ENCODE measurements at places on chromosomes 6 and 20.
A peak's percentile ranks its signal among the peaks of the same experiment; 100 is the strongest.

DNA sequence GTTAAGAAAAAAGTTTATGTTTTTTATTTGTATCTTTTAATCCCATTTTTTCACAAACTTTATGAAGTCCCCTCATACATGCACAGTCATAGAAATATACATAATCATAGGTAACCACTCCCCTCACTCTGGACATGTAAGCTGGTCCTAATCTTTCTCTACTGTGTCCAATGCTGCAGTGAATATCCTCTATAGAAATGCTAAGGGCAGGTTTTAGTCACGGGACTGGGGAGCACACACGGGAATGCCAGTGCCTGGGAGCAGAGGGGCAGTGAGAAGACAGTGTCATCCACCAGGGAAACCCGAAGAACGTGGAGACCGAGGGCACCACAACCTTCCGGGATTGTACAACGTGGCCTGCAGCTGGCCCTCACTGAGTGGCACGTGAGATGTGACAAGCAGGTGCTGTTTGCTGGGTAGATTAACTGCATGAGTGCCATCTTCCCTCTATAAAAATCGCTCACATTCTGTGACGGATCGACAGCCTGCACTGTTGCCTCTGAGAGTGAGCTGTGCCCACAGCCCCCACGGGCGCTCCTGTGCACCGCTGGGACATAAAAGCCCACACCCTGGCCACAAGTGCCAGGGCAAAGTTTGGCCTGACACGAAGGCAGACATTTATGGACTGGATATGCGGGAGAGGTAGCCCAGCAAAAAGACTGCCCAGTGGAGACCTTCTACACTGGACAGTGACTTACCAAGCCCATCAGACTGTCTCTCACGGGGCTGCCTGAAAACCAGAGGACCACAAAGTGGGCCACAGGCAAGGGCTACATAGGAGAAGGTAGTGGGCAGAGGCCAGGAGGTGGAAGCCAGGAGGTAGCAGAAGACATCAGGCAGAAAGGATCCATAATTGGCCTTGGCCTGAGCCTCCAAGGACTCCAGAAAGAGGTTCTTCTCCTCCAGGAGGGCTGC is 63.2 kb downstream of the FGD2 start:
- no peak for DNase-seq

GRCh38 chr6:151142676-151143075 is 97.1 kb upstream of the AKAP12 start:
- DNase-seq, result no peak

DNA sequence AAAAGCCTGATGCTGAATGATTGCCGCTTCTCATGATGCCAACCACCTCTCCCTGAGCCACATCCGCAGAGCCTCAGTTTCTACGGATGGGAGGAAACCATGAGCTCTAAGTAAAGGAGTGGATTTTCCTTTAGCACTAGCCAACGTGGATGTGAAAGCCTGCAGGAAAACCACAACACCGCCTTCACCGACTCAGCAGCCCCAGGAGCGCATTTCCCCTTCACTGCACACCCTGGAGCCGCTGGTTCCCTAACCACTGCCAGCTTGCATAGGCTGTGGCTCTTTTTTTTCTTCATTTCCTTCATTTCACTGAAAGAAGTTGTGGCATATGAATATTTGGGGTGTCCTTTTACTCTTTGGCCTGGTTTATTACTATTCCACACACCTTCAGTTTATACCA is 50.5 kb upstream of the SSTR4 start:
- no peak for DNase-seq

- no peak for DNase-seq
These were observed 111.7 kb downstream of the PREX1 start for GRCh38 chr20:48716086-48716485.

- DNase-seq, result no peak
These were observed 13.9 kb upstream of the RANBP9 start for GRCh38 chr6:13725570-13725969.

- DNase-seq, result no peak
These were observed 9.0 kb downstream of the TEAD3 start for GRCh38 chr6:35487658-35488516.

DNA sequence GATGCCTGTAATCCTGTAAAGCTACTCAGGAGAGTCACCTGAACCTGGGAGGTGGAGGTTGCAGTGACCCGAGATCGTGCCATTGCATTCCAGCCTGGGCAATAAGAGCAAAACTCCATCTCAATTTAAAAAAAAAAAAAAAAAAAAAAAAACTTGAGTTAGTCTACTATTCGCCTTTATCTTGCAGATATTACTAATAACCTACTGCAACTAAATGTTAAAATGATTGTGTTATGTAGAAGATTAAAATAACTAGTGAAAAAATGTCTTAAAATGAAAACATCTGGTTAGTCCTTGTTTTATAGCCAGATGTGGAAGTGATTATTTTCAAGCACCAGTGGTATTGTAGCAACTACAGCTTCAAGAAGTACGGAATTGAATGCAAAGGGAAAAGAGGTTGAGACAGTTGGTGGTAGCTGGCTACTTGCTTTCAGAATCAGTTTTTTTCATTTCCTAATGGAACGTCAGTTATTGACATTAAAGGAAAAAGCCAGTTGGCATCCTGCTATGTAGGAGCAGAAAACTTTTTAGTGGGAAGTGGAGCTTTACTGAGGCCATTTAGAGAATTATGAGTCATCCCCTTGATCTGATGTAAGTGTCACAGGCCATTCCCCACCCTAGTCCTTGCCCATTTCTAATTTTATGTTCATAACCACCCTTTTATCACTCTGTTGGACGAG is 43.8 kb upstream of the DYNLRB1 start:
- DNase-seq, result no peak

DNA sequence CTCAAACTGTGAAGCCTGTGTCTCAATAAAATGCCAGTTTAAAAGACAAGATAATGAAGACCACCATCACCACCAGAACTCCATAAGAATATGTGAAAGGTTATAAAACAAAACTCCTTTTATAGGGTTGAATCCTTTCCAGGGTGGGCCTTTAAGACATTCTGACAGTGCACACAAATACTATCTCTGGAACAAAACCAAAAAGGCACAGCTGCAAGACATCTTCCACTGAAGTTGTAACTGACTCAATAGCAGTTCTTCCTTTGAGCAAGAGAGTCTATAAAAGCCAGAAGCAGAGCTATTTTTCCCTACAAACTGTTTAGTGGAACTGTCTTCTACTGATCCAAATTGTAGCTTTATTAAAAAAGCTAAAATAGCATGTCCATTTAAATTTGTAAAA is 81.6 kb downstream of the EPB41L2 start:
- DNase-seq, result no peak

GRCh38 chr6:38185244-38185643 is 365.7 kb downstream of the ZFAND3 start:
- no peak for DNase-seq

DNA sequence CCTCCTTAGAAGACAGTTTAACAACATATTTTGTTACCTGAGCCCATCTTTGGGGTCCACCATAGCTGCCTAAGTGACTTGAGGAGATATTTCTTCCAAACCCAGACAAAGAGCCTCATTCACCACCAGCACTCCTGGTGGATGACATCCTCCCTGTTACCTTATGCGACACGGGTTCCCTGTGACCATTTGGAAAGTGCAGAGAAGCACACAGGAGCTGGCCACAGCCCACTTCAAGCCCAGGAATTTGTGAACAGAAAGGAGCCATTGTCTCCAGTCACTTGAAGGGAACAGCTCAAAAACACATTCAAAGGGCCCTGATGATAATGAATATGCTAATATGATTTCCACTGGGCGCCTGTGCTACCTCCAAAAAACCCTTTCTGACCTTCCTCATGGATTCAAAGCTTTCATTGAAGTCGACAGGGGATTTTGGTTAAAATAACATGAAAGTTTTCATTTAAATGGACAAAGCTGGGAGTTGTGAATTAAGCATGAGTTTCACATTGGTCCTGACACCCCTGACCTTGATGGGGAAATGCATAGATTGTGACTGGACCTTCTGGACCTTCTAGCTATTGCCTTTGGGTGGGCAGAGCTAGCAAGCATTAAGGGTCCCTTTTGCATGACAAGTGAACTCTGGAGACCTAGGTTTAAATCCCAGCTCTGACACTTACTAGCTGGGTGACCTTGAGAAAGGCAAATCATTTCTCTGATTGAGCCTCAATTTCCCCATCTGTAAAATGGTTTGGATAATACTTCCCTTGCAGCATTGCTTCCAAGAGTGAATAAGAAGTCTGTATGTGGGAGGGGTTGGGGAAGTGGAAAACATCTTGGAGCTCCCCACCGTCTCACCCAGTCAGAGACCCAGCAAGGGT is 83.3 kb upstream of the SIRPA start:
- DNase-seq, result no peak

GRCh38 chr6:31546958-31547726 is at the start of gene NFKBIL1:
Gene NFKBIL1 (plus strand): TSS chr6:31547608. CDS start chr6:31547695, 87 bp downstream.
- peak; percentile 87 for DNase-seq

Measured in NCI-H2081 treated with DMSO at 0.1 percent for 48 hours (cell line).